Glomerular endothelial cell (primary cell): ENCODE measurements at places on chromosomes 13 and 19.

- no peak for DNase-seq
Observed at GRCh38 chr13:90787007-90787406, 560.5 kb upstream of the MIR17HG start.

DNA sequence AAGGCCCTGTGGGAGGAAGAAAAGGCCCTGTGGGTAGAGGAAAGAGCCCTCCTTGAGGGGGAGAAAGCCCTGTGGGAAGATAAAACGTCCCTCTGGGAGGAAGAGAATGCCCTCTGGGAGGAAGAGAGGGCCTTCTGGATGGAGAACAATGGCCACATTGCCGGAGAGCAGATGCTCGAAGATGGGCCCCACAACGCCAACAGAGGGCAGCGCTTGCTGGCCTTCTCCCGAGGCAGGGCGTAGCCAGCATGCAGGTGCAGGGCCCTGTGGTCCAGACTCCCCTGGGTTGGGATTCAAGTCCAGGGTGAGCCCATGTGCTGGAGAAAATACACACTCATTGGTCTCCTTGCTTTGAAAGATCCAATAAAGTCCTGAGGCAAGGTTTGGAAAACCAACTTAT, 4.1 kb downstream of the CCDC70 start:
- DNase-seq: no peak

DNA sequence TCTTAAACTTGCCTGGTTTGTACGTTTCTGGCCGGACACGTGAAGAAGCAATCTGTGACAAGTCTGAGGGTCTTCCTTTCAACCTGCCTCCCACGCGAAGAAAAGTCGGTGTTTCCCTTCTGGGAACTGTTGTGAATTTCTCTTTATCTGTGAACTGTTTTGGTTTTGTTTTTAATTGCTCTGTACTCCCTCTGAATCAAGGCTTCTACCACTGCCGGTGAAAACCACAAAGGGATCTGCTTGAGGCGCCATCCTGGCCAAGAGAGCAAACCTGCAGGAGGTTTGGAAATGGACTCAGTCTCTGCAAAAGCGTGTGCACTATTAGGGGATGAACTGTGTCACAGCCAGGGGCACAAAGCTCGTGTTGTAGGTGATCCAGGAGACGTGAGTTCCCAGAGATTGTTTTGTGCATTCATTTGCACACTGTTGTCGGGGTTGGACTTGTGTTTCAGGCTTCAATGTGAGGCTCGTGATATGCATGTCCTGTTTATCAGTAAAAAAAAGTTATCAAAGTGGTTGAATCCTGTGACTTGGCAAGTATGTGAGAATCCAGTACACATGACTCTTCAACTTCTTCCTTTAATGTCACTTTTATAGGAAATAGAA, 9.7 kb downstream of the SIGLEC8 start:
- no peak for DNase-seq

DNA sequence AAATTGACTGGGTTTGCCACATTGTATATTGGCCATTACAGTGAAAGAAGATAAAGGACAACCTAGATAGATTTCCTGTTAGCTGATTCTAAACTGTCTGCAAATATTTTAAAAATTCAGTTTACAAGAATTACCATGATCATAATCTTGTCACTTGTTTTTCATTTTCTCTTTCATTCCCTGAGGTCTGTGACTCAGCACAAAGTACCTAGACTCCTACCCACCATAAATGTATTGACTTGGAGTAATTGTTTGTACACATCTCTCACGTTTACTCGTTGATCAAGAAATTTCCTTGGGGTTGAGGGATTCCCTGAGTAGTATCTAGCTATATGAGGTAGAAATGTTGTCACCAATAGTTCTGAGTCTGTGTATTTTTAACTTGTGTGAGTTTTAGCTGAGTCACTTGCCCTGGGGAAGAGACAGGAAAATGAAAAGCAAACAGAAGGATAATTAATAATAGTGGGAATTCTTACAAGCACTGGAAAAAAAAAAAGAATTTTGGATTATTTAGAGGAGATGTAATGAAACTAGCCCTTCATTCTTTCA, 299.2 kb upstream of the DACH1 start:
- no peak for DNase-seq

DNA sequence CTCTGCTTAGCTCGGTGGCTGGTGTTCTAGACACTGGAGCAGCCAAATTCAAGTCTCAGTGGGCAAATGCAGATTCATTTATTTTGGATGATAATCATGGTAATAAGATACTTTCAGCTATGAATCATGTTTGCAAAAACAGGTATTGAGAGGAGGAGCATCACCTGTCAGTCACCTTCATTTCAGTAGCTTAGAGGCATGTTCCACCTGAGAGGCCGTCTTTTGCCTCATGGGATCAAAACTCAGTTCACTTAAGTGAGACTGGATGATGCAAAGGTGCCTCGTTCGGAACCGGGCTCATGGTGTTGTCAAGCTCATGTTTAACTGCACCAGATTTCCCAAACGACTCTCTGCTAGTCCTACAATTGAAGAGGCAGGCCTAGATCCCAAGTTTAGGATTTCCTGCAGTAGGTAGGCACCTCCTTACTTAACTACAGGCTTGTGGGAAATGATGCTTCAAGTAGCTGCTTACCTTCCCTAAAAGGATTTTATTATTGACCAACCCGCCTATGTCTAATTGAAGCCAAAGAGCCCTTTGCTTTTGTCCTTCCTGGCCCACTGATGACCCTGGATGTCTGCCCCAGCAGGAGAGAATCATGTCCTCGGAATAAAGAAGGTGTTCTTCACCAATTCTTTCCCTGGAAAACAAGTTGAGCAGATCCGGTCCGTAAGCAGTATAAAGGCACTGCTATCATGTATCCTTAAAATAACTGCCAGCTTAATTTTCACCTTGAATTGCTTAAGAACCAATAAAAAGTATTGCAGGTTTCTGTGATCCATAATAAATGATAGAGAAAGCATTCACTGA, 60.0 kb downstream of the ZAR1L start:
- no peak for DNase-seq

DNA sequence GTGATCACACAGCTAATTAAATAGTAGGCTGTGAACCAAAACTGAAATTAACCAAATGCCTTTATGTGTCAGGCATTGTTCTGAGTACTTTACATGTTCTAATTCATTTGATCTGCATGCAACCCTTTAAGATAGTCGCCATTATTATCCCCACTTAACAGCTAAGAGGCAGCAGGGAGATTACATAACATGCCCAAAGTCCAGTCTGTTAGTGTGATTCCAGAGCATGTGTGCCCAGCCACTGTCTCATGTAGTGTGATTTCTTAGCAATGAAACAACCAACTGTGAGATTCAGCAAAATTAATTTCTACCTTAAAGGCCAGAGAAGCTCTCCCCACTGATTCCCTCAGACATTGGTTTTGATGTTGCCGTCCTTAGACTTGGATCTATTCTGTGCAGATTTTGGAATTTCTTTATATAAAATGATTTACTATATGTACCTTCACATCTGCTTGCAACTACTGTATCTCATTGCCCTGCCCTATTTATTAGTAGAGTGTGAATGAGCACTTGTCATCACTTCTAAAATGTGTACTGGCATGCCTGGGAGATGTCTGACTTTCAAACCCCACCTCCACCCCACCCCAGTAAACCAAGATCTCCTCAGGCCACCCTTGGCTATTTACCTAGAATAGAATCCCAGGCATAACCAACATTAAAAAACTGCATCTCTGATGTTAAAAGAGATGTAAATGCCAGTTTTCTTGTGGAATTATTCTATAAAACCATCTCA, 41.2 kb downstream of the POLR1D start:
- DNase-seq: no peak

DNA sequence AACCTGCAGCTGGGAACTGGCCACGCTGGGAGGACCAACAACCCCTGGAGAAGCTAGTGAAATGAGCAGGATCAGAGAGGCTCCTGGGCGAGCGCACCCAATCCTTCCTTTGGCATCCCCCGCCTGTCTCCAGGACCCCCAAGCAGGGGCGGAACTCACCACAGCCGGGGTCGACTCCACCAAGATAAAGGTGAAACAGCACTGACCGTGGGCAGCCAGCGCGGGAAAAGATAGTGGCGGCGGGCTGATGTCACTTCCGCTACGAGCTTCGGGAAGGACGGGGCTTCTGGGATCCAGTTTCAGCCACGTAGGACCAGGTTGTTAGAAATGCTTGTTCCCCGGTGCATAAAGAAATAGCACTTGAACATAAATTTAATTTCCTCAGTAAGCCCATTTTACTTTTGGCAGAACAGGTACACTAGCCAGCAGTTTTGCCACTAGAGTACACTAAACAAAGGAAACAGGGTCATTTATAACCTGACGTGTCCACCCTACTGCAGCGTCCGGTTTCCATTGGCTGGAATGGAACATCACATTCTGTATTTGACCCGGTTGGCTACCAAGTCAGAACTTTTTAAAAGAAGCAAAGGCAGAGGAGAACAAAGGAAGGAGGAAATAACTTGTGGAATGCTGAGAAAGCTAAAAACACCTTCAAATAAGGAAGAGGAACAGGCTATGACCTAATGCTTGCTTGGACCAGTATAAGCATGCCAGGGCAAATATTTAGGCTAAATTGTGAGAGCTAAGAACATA, 25.5 kb upstream of the ZNF562 start:
- DNase-seq: no peak

- no peak for DNase-seq
Observed at GRCh38 chr13:31452525-31452924, 252.8 kb downstream of the B3GLCT start.

GRCh38 chr19:31256593-31256960, 92.7 kb downstream of the TSHZ3 start:
- no peak for DNase-seq

DNA sequence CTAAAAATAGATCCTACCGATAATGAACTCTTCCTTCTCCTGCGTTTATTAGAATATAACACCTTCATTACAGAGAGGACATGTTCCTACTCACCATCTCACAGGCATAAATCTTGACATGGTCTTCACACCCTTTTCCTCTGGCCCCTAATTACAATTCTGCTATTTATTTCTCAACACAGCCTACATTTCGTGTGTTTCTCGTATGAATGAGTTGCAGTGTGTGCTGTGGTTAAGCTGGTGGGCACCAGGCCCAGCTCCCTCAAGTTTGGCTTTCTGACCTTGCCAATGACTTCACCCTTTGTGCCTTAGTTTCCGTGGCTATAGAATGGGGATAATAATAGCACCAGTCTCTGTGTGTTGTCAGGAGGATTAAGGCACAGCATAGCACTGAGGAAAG, 12.3 kb upstream of the KATNAL1 start:
- DNase-seq: no peak

DNA sequence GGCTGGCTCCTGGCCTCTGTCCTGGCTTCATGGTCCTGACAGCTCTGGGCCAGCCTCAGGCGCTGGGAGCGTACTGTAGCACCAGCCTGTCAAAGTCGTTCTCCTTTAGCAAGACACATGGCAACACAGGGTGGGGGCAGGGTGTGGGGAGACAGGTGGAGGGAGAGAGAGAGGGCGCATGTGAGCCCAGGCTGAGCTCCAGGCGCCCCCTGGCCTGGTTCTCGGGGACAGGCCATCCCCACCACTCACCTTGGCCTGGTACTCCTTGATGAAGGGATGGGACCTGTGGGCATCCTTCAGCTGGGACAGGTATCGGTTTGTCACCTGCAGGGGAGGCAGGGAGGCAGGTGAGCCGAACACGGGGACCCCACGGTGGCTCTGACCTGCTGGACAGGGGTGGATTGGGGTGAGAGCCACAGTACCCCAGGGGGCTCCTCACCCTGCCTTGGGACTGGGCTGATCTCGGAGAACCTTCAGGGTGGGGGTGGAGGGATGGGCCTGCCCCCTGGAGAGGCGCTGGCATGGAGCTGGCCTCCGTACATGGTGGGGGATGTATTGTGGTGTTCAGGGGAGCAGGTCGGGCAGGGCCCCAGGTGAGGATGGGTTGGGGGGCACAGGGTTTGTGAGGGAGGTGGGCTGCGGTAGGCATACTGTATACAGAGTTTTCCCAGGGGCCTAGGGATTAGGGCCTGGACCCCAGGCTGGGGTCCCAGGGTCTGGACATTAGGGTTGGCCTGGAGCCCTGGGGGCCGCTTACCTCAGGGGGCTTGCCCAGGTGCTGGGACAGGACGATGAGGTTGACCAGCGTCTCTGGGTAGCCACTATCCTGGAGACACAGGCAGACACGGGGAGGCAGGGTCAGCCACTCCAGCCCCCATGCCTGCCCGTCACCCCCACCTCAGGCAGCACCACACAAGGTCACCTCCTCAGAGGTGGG, 3.9 kb upstream of the CERS1 start:
- no peak for DNase-seq

DNA sequence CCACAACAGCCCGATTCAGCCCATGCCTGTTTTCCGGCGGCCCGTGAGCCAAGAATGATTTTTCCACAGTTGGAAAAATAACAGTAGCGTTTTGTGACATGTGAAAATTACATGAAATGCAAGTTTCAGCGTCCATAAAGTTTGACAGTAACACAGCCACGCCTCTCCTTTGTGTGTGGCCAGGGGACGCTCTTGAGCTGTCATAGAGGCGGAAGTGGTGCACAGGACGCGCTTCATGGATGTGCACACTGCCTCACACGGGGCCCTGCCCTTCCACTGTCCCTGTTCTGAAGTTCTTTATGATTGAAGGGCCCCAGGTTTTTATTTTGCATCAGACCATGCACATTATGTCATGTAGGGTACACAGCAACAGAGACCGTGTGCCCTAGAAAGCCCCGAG, 12.4 kb upstream of the ELAVL1 start:
- no peak for DNase-seq

GRCh38 chr19:43354305-43354627, 780 bp downstream of the CD177 start:
- DNase-seq: no peak

GRCh38 chr19:18741124-18742121, 49.7 kb downstream of the COMP start:
- no peak for DNase-seq

DNA sequence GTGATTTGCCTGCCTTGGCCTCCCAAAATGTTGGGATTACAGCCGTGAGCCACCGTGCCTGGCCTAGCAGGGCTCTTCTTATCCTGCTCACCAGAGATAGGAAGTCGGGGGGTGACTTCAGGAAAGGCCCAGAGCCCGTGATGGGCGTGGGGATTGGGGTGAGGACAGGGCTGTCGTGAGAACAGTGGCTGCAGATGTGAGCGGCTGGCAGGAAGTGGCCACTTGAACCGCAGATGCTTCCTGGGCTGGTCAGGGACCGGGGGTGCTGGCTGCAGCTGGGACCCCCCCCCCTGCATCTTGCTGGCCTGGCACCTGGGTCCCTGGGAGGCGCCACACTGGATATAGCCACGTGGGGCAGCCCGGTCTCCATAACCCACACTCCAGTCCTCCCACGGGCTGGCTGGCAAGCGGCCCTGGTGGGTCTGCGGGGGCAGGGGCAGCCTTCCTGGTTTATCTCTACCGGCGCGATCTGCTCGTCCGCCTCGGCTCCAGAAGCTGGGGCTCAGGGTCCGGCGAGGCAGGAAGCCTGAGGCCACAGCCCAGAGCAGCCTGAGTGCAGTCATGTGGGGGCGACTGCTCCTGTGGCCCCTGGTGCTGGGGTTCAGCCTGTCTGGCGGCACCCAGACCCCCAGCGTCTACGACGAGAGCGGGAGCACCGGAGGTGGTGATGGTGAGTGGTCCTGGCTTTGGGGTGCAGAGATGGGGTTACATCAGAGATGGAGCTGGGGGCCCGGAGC, at the start of gene F2RL3:
TSS of gene F2RL3 (plus strand) at position 371 of the 737 bp plus-strand sequence. CDS start at position 562, 191 bp downstream.
- no peak for DNase-seq
